Activated CD4-positive, alpha-beta T cell treated with anti-CD3 and anti-CD28 coated beads, Interleukin-2, amount 10 ng/mL, durations not matched to agents 7 days and 5 days (primary cell): ENCODE measurements at places on chromosomes 3 and 15. TPM values are rescaled to one million over a fixed set of nuclear protein-coding genes. Genes with fewer than 3 reads are reported as not detected.
A peak's percentile ranks its signal among the peaks of the same experiment; 100 is the strongest.

GRCh38 chr3:36944641-36945270 is at the start of gene TRANK1:
TSS of gene TRANK1 (minus strand) at chr3:36945054. CDS start at chr3:36944809, 245 bp downstream.
- H3K4me1 ChIP-seq, result peaks cover 13% of the 10 kb centered on the region
- DNase-seq, result peak; percentile 80
- H3K27ac ChIP-seq, result peak within 1 kb of the TSS; percentile 86
- peaks cover 14% of the 10 kb centered on the region for H3K36me3 ChIP-seq
- H3K27me3 ChIP-seq, result peaks cover 10% of the 10 kb centered on the region
- peak within 1 kb of the TSS; percentile 76 for H3K4me3 ChIP-seq

GRCh38 chr3:42823351-42823750 is 14.1 kb downstream of the ACKR2 start:
- DNase-seq, result no peak
- H3K4me1 ChIP-seq, result peaks cover 6% of the 10 kb centered on the region
- H3K27me3 ChIP-seq, result peaks cover 18% of the 10 kb centered on the region
- H3K27ac ChIP-seq, result no peak overlapping the region
- no peak overlapping the region for H3K4me3 ChIP-seq

DNA sequence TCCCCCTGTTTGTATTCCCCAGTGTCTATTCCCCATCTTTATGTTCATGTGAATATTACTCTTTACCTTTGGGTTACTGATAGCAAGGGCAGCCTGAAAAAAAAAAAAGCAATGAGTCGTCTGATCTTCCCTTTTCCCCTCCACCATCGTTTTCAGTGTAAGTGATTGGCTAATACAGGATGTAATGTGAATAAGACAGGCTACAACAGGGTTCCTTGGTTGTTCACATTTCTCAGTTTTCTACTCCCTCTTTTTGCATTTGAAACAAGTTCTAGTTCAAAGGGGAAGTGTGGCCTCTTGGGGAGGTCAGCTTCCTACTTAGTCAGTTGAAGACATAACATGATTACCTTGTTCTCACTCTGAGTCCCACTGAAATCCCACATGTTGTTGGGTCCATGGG is 278.0 kb upstream of the TRIM42 start:
- no peak for DNase-seq
- H3K27ac ChIP-seq, result no peak overlapping the region
- no peaks in the 10 kb centered on the region for H3K36me3 ChIP-seq
- no peak overlapping the region for H3K4me3 ChIP-seq

GRCh38 chr3:100169201-100169920 is 55.1 kb upstream of the FILIP1L start:
- no peaks in the 10 kb centered on the region for H3K27me3 ChIP-seq
- no peak overlapping the region for H3K4me3 ChIP-seq
- DNase-seq, result no peak

GRCh38 chr3:86990734-86991481 is at the start of gene VGLL3:
TSS of gene VGLL3 (minus strand) at chr3:86991149. CDS start at chr3:86990743, 406 bp downstream.
- H3K4me1 ChIP-seq, result no peaks in the 10 kb centered on the region
- H3K27me3 ChIP-seq, result peaks cover 32% of the 10 kb centered on the region
- no peak within 1 kb of the TSS for H3K4me3 ChIP-seq

- H3K27ac ChIP-seq, result peak overlapping the region; percentile 26
- no peak for DNase-seq
- H3K4me1 ChIP-seq, result peaks cover 50% of the 10 kb centered on the region
- no peaks in the 10 kb centered on the region for H3K27me3 ChIP-seq
- peaks cover 74% of the 10 kb centered on the region for H3K36me3 ChIP-seq
Measured at GRCh38 chr3:105823149-105823867, 45.5 kb downstream of the CBLB start.

DNA sequence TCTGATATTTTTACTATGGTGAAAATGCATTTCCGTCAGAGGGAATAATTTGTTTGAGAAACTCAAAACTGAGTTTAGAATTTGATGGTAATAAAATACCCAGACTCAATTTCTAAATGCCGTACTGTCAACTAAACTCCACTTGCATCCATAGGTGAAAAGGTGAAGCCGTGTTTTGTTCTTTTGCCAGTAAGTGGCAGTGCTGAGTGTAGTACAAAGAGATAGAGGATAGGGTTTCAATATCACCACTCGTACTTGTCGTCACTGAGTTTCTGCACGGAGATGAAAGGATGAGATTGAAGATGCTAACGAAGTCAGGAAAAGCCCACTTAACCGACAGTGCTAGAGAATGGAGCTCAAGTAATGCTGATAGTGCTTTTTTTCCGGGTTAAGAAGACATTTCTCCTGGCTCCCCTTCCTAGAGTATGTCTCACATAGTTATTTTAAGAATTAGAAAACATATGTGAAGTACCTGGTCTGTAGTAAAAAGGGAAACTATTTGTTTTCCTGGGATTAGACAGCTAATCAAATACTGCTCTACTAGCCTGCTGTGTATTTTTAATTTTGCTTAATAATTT is 345.1 kb downstream of the IL5RA start:
- no peak overlapping the region for H3K4me3 ChIP-seq
- DNase-seq, result peak; percentile 10
- H3K4me1 ChIP-seq, result no peaks in the 10 kb centered on the region
- no peaks in the 10 kb centered on the region for H3K36me3 ChIP-seq

- H3K27ac ChIP-seq, result no peak overlapping the region
- no peak overlapping the region for H3K4me3 ChIP-seq
- peaks cover 3% of the 10 kb centered on the region for H3K27me3 ChIP-seq
- no peaks in the 10 kb centered on the region for H3K4me1 ChIP-seq
Measured at GRCh38 chr3:156920399-156920798, 94.2 kb downstream of the LEKR1 start.

DNA sequence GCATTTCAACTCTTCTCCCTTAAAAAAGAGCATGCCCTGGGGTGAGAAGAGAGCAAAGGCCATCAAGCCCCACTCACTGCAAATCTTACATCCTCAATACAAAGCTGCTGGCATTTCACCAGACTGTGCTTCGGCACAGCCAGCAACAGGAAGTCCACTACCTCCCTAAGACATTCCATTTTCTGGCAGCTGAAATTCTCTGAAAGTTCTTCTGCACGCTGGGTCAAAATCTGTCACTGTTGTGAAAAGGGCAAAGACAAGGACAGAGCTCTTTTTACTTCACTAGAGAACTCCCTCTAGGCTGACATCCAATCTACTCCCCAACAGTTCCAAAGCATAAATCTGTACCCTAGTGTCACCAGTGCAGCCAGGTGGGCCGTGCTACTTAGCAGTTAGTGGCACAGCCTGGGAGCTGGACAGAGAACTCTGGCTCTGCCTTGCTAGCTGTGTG is 6.3 kb downstream of the MTMR10 start:
- H3K4me3 ChIP-seq, result no peak overlapping the region
- no peaks in the 10 kb centered on the region for H3K27me3 ChIP-seq
- peaks cover 48% of the 10 kb centered on the region for H3K36me3 ChIP-seq
- peaks cover 40% of the 10 kb centered on the region for H3K4me1 ChIP-seq
- H3K27ac ChIP-seq, result no peak overlapping the region

Gene CCR5
- total RNA-seq, result 25.2 TPM

Gene TNIK
- 55.2 TPM for total RNA-seq

Gene TERC
- total RNA-seq, result 1.8 TPM

Gene IL12A
- 0.17 TPM for total RNA-seq

Gene ADAMTS9
- total RNA-seq, result not detected

Gene FOXL2
- not detected for total RNA-seq

Gene IL20RB
- 1.2 TPM for total RNA-seq

Gene ZKSCAN7
- total RNA-seq, result 0.56 TPM

Gene SLC27A2
- 11.4 TPM for total RNA-seq

Gene EPHB3
- total RNA-seq, result 0.12 TPM
